Stimulated activated CD4-positive, alpha-beta T cell treated with anti-CD3 and anti-CD28 coated beads, Interleukin-1b, Interleukin-23, amount 100 ng/mL, for 1 hour (primary cell): ENCODE measurements at places on chromosomes 4 and X.

DNA sequence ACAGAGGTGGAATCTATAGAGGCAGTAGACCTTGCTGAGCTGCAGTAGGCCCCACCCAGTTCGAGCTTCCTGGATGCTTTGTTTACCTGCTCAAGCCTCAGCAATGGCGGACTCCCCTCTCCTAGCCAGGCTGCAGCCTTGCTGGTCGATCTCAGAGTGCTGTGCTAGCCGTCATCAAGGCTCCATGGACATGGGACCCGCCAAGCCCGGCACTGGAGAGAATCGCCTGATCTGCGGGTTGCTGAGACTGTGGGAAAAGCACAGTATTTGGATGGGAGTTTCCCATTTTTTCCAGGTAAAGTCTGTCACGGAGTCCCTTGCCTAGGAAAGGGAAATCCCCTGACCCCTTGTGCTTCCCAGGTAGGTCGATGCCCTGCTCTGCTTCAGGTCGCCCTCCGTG lies 124.8 kb upstream of the KLF8 start:
- DNase-seq: no peak

GRCh38 chrX:115940888-115941332 lies 229.6 kb upstream of the AGTR2 start:
- no peak for DNase-seq

DNA sequence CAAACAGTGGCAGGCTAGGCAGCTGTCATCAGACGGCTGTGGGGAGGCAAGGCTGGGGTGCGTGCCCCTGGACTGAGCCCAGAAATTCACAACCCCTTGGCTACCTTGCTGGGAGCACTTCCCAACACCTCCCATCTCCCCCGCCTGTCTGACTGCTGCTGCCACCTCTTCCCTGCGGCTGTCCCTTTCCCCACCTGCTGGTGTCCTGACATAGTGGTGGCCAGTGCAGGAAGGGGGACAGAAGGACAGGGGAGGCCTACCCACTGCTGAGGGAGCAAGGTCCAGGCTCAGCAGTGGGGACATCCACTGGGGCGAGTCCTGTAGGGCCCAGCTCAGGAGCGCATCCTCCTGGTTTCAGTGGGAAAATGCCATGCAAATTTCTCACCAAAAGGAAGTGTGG lies 3.4 kb downstream of the ABCD1 start:
- DNase-seq: no peak

- DNase-seq: no peak
Measured at GRCh38 chr4:129232589-129233337, 136.8 kb downstream of the C4orf33 start.

- no peak for DNase-seq
Measured at GRCh38 chr4:143085659-143086058, 99.1 kb upstream of the USP38 start.

DNA sequence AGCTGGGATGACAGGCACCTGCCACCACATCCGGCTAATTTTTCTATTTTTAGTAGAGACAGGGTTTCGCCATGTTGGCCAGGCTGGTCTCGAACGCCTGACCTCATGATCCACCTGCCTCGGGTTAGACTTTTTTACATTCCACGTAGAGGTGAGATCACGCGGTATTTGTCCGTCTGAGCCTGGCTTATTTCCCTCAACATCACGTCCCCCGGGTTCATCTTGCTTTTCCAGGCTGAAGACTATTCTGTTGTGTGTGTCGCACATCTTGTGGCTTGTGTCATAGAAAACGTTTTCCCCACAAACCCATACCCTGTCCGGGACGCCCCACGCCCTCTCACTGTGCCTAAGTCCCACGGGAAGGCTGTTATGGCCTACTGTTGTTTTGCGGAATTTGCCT lies 185.3 kb downstream of the CRLF2 start:
- DNase-seq: no peak

DNA sequence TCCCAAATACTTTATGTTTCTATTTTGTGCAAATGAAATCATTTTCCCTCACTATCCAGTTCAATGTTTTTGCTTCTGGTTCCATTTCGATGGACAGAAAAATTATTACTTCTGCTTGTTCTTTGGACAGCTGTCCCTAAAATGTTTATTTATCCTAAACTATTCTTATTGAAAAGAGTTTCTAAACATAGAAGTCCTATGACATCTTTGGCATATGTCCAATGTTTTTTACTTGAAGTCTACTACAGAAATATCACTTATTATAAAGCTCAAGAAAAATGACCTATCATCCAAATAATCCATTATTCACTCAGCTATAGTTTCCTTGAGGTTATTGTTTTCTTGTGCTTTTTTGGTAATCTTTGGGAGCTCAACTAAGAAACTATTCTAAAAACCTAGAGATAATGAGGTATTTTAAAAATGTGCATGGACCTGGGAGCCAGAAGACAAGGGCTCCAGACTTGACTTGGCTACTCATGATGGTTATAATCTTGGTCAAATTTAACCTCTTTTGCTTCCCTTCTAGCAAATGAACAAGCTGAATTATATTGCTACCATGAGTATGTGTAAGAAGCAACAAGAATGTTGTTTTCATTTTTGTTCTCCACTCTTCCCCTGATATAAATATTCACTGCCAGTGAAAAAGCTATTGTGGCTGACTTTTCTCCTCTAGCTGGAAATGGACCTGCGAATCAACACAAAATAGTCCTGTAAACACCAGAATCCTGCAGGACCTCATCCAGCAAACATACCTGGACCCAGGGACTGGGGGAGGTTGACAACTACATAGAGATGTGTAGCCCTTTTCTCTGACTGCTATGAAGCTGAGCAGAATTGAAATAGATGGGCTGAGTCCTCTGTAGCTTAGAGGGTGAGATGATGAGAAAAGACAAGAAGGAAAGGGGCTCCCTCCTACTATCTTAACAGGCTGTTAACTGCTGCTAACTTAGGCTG lies 137.4 kb downstream of the FRYL start:
- no peak for DNase-seq

- no peak for DNase-seq
Measured at GRCh38 chr4:185280608-185281007, 71.2 kb downstream of the SNX25 start.

DNA sequence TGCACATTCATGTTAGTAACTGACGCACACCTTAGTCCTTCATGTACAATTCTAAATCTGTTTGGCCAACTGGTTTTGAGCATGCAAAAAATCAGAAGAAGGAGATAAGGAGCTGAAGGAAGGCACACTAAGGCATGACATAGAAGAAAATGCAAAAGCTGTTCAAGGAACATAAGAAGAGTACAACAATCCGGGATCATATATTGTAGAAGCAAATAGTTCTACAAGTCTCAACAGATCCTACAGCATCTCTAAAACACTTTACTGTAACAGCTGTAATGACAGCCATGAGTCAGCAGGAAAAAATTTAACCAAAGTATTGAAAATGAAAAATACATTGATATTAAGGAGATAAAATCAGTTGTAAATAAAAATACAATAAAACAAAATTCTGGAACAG lies 57.7 kb downstream of the KLHL13 start:
- no peak for DNase-seq

GRCh38 chr4:152352215-152352614 lies 183.7 kb downstream of the FBXW7 start:
- no peak for DNase-seq

DNA sequence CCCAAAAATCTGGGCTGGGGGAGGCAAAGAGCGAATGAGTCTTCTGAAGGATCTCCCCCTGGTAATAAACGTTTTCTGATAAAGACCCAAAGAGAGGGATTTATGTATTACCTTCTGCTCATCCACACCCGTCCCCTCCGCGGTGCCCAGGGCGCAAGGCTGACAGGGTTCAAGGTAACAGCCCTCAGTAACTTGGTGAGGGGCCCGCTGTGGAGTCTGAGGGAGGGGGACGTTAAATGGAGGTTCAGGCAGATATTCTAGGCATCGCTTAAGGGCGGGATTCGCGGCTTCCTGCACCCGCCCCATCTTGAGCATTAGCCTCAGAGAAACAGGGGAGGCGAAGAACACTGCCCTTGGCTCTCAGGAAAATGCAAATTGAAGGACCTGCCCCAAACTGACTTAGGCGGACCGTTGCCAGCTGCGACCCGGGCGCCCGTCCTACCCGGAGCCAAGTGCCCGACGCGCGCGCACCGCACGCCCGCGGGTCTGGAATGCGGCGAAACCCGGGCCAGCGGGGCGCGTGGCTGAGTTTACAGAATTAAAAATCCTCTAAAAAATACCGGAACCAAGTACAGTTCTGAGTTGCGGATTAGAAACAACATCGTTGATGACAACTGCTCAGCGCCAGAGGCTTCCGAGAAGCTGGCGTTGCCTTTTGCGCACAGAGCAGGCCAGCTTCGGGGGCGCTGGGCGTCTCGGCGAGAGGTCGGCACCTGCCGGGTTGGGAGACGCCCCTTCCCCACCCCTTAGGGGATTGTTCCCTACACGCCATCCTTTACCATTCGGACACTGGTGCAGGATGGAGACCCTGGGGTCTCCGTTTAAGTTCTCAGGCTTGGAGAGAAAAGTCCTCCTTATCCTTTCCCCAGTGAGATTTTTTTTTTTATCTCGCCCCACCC lies 2.8 kb downstream of the HELT start:
- DNase-seq: no peak

DNA sequence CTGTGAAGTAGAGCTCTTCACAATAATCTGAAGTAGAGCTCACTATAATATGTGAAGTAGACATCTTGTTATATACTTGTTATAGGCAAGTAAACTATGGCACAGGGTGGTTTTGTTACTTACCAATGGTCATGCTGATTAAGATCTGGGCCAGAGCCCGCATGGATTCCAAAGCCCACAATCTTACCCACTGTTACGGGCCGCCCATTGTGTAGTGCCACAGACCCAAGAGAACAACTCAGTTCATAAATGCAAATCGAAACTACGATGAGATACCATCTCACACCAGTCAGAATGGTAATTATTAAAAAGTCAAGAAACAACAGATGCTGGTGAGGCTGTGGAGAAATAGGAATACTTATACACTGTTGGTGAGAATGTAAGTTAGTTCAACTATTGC lies 46.9 kb upstream of the CT47C1 start:
- DNase-seq: no peak

DNA sequence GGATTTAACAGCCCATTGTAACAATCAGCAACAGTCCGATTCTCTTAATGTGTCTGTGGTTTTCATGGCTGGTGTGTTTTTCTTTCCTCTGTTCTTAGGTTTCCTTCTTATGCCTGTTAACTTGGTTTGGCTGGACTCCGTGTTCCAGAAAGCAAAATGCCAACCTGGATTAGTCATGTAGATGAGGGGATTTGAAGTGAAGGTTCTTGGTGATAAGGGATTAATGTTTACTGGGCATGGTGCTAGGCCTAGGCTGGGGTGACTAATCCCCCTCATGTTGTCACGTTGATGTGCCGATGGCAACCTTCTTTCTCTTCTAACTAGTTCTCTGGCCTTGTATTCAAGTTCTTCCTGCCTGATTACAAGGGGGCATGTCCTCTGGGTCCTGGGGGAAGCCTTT lies 85.9 kb downstream of the REPS2 start:
- DNase-seq: no peak

DNA sequence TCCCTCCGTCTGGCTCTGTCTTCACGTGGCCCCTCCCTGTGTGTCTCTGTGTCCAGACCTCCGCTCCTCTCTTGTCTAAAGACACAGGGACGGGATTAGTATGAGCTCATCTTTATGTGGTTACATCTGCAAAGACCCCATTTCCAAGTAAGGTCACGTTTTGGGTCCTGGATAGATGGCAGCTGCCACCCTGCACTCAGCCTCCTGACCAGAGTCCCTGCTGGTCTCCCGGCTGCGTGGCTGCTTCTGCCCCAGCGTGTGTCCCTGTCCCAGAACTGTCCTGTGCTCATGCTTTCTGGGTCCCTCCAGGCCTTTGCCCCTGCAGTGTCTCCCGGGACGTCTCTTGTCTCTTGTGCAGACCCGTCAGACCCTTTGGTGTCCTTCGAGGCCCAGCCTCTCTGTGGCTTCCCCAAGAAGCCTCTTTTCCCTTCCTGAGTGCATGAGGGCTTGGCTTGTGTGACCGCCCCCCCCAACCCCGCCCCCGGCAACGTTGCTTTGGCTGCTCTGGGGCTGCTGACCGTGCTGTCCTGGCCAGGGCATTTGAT lies 107.3 kb downstream of the PSAPL1 start:
- DNase-seq: no peak

DNA sequence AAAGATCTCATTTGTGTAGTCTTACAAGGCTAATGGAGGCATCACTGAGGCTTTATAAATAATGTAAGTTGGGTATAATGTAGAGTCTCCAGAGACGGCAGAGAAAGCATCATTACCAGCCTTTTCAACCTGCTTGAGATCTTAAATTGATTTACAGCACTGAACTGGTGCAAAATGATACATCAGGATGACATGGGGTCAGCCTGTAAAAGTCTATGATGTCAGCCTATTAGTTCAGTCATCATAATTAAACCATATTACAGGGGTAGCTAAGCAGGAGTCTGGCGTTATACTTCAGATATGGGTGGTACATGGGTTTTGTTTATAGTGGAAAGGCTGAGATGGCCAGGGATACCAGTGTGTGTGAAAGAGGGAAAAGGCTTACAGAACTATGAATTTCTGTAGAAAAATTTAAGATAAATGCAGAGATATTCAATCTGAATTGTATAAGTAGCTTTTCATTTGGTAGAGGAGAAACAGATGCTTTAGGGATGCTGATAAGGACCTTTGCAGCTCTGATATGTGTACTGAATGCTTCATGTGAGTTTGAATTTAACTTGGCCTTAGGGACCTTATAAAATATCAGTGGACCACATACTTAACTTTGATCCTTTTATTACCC lies 2.7 kb downstream of the SMAD1 start:
- no peak for DNase-seq

DNA sequence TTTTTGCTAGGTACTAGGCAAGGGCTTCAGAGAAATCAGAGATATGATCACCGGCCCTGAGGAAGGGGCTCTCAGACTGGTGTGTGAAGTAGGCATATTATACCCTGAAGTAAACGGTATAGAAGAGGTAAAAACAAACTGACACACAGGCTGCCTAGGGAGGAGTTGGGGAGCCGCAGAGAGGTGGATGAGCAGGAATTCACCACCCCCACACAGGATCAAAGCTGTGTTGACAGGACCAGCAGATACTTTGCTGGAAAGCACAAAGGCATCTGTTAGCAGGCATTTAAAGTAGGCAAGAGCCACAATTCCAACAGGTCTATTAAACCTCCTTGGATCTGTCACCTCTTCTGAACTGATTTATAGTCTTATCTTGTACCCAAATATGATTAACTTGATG lies 71.8 kb upstream of the GPR34 start:
- no peak for DNase-seq
